Activated CD4-positive, alpha-beta T cell treated with anti-CD3 and anti-CD28 coated beads for 24 hours (primary cell): ENCODE measurements at places on chromosomes 5 and 9.

- DNase-seq, result no peak
These were observed 2.3 kb downstream of the CRAT start for GRCh38 chr9:129108083-129108804.

GRCh38 chr9:114258866-114259797, 63.8 kb upstream of the ORM1 start:
- DNase-seq, result no peak

DNA sequence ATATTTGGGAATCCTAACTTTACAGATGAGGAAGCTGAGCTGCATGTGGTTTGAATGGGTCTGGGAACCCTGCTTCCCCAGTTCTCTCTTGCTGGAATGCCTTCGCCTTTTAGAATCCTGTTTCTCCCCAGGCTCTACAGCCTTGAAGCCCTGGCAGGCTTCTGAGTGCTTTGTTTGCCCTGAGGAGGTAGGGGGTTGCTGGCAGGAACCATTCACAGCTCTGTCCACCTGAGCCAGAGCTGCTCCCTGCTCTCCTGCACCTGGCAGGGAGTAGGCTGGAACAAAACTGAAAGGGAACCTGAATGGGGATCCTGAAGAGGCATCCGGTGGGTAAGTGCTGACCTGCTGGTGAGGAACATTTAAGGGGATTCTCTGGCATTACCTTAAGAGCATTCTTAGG, 33.0 kb downstream of the KIF4B start:
- DNase-seq, result no peak

DNA sequence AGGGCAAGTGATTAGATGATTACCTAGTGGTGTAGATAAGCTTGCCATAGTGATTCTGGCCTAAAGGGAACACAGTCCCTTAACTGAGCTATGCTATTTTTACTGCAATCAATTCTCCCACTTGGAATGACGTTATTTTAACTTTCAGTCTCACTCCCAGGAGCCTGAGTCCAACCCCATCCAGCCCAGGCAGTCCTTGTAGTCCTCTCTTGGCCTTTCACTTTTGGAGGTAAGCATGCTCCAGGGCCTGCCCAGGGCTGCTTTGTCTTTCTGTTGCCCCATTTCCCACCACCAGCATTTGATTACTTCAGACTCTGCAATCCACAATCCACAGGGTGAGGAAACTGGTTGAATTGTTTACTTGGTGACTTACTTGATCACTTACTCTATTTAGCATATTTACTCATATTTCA, 233.0 kb downstream of the CD180 start:
- DNase-seq, result no peak

- DNase-seq, result no peak
These were observed 6.2 kb upstream of the CEP120 start for GRCh38 chr5:123429221-123429954.
